ENCODE measurements at places on chromosomes 6 and 20.

DNA sequence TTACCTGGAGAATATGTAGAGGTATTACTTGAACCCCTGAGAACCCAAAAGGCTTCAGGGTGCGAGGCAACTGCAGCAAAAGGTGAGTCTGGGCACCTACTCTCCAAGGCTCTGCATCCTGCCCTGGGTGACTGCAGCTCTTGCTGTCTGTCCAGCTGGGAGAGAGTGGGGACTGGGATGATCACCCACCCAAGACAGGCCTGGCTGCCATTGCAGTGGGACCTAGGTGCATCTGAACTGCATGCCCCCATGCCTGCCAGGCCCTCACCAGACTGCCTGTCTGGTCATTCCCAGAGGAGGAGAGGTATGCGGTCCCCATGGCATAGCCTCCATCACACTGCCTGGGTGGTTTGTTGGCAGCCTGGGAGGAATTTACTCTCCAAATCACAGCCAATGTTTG is 563.9 kb downstream of the TFAP2A start:
- DNase-seq = no peak

DNA sequence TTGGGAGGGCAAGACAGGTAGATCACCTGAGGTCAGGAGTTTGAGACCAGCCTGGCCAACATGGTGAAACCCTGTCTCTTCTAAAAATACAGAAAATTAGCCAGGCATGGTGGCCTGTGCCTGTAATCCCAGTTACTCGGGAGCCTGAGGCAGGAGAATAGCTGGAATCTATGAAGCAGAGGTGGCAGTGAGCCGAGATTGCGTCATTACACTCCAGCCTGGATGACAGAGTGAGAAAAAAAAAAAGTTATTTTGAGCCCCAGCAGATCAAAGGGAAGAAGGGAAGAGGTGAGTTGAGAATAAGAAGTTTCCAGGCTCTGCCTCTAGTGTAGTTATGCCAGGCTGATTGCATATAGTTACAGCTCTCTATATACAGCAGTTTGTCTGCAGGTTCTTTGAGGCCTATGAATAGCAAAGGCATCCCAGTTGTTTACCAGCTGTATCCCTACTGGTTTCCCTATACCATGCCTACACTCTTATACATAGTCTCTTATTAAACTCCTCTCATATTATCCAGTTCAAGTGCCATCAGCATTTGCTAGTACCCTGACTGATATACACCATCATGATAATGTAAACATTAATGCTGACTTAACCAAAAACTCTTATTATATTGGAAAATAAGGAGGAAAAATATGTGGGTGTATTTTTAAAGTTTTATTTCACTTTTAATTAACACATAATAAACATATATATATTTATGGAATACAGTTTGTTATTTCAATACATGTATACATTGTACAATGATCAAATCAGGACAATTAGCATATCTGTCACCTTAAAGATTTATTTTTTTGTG is 823.6 kb upstream of the ADGRB3 start:
- no peak for DNase-seq

GRCh38 chr6:104281370-104281769 is 578.3 kb downstream of the HACE1 start:
- DNase-seq = no peak

DNA sequence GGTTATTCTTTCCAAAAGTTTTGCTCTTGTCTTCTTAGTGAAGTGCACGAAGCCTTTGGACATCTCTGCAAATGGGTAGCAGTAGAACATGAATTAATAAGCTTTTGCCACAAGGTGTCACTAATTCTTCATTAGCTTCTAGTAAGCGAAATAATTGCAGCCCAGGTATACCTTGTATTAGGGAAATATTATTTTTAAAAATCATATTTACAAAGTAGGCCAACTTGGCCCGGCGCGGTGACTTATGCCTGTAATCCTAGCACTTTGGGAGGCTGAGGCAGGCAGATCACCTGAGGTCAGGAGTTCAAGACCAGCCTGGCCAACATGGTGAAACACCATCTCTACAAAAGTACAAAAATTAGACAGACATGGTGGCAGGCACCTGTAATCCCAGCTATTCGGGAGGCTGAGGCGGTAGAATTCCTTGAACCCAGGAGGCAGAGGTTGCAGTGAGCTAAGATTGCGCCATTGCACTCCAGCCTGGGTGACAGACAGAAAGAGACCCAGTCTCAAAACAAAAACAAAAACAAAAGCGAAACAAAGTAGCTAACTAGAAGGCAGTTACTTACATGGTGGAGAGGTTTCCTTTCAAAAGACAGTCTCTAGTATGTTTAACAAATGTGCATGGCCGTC is 8.8 kb upstream of the RSPH3 start:
- no peak for DNase-seq

GRCh38 chr6:39188571-39188970 is 40.7 kb downstream of the KCNK5 start:
- no peak for DNase-seq

- no peak for DNase-seq
These were observed 10.9 kb downstream of the PMEPA1 start for GRCh38 chr20:57698867-57699275.

DNA sequence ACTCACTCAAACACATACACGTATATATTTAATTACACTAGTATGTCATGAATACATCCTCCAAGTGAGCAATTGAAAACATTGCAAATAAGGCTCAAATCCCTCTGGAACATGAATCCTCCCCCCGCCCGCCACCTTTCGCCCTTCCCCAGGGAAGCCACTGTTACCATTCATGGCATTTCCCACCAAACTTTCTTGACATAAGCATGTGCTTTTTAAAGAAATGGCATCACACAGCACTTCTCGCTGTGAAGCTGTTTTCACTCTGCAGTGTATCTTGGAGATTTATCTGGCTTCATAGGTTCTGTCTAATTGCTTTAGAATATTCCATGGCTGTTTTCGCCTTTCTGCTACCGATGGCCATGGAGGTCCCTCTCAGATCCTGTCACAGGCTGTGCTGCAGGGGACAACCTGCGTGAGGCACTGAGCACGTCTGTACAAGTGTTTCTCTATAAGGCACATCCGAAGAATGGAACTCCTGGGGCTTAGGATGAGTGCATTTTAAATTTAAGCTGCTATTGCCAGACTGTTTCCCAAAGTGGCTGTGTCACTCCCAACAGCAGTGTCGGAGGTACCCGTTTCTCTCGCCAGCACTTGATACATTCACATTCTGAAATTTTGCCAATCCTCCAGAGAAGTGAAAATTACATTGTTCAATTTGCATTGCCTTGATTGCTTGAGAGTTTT is 22.2 kb upstream of the PHACTR3 start:
- DNase-seq = no peak

DNA sequence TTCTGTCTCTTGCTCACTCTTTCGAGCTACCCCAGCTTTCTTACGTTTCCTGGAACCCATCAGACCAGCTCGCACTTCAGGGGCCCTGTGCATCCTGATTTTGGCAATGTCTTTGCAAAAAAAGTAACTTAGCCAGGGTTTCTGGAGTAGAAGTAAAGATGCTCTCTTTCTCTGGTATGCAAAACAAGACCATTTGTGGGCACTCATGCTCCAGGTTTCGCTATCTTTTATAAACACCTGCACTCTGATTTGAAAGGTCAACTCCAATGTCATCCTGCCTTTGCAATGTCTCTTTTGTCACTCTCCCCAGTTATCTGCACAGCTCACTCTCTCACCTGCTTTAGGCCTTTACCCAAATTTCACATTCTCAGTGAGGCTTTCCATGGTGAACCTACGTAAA is 869.1 kb downstream of the QKI start:
- no peak for DNase-seq

- DNase-seq = no peak
These were observed 2.4 kb downstream of the PCSK2 start for GRCh38 chr20:17229256-17229655.

GRCh38 chr6:157600807-157601206 is 219.8 kb downstream of the ZDHHC14 start:
- no peak for DNase-seq

- no peak for DNase-seq
These were observed 14.7 kb downstream of the DSE start for GRCh38 chr6:116385459-116385802.

DNA sequence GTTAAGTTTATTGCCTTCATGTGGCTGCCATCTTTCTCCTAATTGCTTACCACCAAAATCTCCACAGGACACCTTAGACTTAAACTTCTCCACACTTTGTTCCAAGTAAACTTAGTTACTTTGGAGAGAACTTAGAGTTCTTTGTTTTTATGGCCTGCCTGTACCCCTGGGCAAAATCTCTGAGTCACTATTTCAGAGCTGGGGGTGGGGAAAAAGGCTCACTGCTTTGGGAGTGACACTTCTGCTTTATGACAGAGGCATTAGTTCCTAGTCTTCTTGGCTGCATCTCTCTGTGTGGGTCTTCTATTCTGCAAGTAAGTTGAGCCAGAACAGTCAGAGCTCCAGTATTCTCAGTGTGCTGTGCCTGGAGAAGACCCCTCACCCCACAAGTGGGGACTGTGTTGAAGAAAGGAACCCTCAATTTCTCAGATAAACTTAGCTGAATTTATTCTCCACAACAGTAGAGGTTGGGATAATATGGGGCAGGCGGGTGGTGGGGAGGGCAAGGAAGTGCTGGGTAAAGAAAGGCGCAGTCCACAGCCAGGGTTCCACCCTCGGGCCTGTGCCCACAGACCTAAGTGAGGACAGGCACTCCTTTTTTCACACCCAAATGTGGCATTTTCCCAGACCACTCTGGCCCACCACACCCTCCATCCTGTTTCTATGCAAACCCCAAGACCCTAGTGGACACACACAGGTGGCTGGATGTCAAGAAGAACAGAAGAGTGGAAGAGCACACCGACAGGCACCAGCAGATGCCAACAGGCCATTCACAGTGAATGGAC is 636.6 kb upstream of the MAN1A1 start:
- no peak for DNase-seq

DNA sequence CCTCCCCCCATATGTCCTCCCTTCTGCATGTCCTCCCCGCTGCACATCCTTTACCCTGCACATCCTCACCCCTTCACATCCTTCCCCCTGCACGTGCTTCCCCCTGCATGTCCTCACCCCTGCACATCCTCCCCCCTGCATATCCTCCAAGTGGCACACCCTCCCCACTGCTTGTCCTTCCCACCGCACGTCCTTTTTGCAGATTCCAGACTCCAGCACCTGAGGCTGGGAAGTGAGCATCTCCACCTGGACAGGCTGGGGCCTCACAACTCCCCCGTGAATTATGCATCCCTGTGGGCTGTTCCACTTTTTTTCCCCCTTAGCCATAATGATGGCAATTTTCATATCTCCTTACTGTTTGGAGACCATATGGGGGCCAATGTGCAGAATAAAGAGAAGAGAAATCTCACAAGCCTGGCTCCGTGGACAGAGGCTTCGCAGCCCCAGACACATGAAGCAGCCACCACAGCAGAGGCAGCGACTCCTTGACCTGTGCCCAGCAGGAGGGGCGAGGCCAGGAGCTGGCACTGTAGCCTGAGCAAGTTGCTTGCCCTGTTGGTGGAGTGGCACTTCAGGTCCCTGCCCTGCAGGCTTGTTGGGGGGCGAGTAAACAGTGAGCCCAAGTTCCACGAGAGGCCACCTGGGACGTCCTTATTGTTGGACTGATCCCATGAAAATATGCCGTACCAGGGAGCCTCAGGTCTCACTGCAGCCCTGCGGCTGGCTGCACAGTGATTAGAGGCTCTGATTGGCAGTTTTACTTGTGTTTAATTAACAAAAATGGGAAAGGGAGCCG is 113.1 kb downstream of the SYNDIG1 start:
- no peak for DNase-seq

GRCh38 chr20:46393967-46394366 is 12.4 kb downstream of the ELMO2 start:
- no peak for DNase-seq

- DNase-seq = no peak
These were observed 30.7 kb downstream of the CHD6 start for GRCh38 chr20:41587523-41587922.

- DNase-seq = no peak
These were observed 67.0 kb downstream of the FAM50B start for GRCh38 chr6:3916211-3916610.

DNA sequence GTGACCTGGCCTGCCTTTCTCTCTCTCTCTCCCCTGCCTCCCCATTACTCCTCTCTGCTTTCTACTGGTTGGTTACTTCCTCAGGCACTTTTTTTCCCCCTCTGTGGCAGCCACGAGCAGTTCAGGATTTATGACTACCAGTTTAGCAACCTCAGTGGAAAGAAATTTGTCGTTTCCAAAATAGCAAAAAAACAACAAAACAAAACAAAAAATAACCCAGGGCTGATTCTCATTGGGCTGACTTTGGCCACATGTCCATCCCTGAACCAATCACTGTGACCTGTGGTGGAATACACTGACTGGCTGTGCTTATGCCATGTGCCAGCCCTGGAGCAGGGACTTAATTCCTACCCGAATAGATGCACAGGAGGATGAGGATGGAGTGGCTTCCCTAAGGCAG is 137.4 kb downstream of the TFAP2C start:
- no peak for DNase-seq

GRCh38 chr6:40409716-40410397 is 177.3 kb downstream of the LRFN2 start:
- no peak for DNase-seq

DNA sequence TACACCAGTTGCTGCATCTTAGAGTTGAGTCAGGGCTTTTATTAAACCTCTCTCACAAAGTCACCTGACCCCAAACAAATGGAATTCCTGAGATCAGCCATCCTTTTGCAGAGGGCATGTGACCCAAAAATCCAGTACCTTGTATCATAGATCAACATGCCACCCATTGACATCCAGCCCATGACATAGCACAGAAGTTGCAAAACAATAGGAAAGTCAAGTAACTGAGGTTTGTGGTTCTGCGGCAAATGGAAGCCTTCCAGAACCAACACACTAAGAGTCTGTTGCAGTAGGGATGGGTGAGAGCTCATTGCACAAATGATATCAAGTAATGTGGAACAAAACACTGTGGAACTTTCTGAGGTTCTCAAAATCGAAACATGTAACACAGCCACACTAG is 111.2 kb downstream of the PDE7B start:
- DNase-seq = no peak

GRCh38 chr20:35690265-35690664 is 8.9 kb downstream of the NFS1 start:
- no peak for DNase-seq

GRCh38 chr6:113676968-113677367 is 180.2 kb upstream of the MARCKS start:
- DNase-seq = no peak

GRCh38 chr6:150770637-150771036 is 94.9 kb upstream of the MTHFD1L start:
- no peak for DNase-seq

DNA sequence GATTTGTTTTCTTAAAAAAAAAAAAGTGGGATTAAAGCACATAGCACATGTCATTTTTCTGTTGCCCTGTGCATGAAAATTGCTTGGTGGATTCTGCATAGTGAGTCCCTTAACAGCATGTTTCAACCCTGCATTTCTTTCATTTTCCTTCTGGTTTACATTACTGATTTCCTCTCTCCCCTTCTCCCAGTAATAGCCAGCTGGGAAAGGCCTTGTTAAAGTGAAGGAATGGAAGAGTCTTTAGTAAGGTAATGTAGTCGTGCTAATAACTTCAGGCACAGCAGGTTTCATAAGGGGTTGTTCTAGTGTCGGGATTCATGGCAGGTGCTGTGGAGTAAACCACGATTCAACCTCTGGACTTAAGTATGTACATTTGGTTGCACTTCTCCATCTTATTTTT is 202.4 kb downstream of the FARS2 start:
- no peak for DNase-seq

GRCh38 chr6:10583509-10583901 is 62.4 kb downstream of the GCNT2 start:
- no peak for DNase-seq
